Stimulated activated CD8-positive, alpha-beta memory T cell treated with anti-CD3 and anti-CD28 coated beads, Interleukin-15, amount 100 ng/mL, for 1 hour (primary cell): ENCODE measurements at places on chromosomes 5 and 9.

- no peak for DNase-seq
Observed at GRCh38 chr9:31325778-31326177, 1058.7 kb upstream of the ACO1 start.

DNA sequence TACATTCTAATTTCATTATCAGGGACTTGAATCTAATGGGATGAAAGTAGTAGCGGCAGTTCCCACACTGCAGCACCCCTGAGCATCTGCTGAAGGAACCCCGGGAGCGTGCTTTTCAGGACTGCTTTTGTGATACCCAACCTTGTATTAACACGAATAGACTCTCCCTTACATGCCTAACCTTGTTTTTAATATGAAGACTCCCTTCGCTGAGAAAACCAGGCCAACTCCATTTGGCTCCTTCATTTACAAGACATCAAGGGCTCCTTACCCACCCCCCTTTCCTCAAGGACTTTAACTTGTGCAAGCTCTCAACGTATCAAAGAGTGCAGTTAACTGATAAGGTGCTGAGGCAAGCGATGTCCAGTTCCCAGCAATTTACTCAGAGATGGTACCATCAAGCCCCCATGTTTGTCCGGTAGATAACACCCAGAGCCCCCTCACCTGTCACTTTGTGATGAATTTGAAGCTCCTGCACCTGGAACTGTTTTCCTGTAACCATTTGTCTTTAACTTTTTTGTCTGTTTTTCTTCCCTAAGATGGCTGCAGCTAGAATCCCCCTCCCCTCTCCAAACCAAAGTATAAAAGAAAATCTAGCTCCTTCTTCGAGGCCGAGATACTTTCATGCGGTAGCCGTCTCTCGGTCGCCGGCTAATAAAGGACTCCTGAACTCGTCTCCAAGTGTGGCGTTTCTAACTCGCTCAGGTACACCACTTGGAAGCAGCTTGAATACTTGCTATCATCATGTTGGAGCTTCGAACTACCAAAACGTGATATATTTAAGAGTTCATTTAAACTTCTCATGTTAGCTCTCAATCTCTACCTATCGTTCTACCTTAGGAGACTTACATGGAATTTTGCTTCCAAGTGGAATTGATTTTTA is 10.7 kb downstream of the HNRNPH1 start:
- no peak for DNase-seq

GRCh38 chr5:3230254-3230653 is 365.4 kb upstream of the IRX1 start:
- no peak for DNase-seq

GRCh38 chr5:157597277-157597676 is 21.7 kb upstream of the ADAM19 start:
- DNase-seq = no peak

GRCh38 chr5:74136276-74136825 is 504.2 kb downstream of the ENC1 start:
- DNase-seq = no peak

GRCh38 chr5:181217803-181218062 is 5.3 kb upstream of the TRIM41 start:
- DNase-seq = no peak

DNA sequence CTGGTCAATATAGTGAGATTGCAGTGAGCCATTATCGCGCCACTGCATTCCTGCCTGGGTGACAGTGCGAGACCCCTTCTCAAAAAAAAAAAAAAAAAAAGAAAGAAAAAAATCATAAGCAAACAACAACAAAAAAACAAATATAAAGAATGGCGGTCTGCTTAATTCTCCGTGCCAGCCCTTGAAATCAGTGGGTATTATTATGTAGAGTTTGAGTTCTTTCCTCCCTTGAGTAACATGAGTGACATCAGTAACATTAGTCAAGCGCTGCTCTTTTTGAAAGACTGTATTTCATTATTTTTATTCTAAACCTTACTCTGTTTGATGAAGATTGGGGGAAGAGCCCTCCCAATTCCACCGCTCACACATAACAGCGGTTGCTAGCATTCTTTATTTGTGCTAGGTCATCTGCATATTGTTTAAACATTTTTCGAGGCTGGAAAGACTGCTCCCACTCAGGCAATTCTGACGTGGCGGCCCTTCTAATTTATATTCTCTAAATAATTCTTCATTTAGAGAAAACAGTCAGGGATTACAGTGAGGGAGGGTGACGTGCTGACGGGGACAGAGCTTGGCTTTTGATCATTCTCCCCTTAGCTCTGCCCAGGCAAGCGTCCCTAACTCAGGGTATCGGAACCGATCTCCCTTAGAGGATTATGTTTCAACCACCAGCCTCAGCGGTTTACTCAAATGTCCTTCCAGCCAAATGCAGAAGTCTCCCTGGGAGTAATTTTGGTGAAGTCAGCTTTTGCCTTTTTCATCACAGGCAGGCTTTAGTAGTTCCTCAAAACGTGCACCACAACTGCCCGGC is 860 bp upstream of the MARCHF6 start:
- DNase-seq = no peak

DNA sequence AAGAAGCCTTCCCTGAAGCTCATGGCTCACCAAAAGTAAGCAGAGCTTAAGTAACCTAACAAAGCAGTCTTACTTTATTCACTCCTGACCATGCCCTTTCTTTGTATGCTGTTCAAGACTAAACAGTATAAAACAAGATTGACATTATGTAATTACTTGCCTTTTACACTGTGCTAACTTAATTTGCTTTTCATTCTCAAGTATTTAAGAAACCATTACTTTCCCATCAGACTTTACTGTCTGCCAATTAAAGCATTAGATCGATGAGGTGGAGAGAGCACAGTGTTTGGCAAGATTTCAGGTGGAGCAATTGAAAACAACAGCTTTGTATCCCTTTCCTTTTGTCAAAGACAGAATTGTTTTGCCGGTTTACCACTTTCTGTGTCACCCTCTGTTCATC is 98.2 kb downstream of the RORB start:
- DNase-seq = no peak

- no peak for DNase-seq
Observed at GRCh38 chr9:15163931-15164330, 143.1 kb downstream of the TTC39B start.

- DNase-seq = no peak
Observed at GRCh38 chr5:58077966-58078365, 381.9 kb downstream of the PLK2 start.

DNA sequence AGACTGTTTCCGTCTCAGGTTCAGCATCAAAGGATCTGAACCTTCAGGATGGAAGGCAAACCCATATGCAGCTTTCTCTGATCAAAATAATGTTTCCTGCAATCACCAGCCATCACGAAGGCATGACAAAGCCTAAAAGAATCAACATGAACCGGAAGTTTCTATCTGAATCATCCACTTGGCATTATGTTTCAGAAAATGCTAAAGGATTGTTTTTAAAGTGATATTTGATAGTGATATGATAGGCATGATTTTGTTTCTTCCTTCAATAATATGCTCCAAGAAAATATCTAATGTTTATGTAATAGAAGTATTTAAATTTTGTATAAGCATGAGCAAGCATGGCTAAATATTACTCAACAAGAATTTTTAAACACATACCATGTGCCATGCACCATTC is 219.6 kb downstream of the PLK2 start:
- DNase-seq = no peak

DNA sequence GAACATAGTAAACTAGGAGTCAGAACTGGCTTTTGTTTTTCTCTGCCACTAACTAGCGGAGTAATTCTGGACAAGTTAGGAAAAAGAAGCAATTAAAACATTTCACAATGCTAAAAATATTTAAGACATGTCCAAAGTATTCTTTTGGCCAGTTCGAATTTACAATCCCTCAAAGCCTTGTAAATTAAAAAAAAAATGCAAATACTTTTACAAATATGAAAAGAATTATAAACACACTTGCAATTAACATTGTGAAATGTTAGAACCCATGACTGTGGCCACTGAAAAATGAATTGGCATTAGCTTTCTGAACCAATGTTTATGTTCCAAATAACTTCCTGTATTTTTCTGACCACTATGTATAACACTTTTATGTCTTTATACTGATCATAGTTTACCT is 2.2 kb downstream of the RAD1 start:
- DNase-seq = no peak

- DNase-seq = no peak
Observed at GRCh38 chr5:32298059-32298415, 14.7 kb downstream of the MTMR12 start.

GRCh38 chr9:3074247-3074646 is 230.4 kb upstream of the PUM3 start:
- DNase-seq = no peak

- DNase-seq = no peak
Observed at GRCh38 chr9:6660512-6660911, 15.0 kb upstream of the GLDC start.

- DNase-seq = no peak
Observed at GRCh38 chr5:1280177-1281037, 14.5 kb downstream of the TERT start.

DNA sequence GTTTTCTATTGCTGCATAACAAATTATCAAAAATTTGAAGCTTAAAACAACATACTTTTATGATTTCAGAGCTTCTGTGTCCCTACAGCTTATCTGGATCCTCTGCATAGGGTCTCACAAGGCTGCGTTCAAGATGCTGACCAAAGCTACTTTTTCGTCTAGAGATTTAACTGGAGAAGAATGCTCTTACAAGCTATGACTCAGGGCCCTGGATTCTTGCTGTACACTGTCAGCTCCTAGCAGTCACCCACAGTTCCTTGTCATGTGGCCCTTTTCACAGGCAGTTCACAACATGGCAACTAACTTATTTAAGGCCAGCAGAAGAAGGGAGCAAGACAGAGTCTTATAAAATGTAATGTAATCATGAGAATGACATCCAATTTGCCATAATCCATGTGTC is 70.8 kb upstream of the FAM174A start:
- DNase-seq = no peak

GRCh38 chr9:134025606-134026541 is 593 bp downstream of the BRD3OS start:
- peak; percentile 15 for DNase-seq

DNA sequence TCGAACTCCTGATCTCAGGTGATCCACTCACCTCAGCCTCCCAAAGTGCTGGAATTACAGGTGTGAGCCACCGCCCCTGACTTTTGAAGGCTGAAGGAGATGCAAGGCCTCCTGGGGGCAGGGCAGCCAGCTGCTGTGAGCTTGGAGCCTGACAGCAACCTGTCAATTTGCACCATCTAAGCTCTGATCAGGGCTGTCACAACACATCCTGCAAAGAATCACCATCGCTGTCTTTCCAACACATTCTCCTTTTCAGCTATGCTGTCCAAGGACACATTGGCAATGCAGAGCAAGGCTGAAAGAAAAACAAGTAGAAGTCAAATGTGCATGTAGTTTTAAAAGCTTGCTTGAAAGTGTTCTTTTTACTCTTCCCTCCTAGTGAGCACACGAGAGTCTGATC is 54.6 kb downstream of the GNA14 start:
- DNase-seq = no peak

DNA sequence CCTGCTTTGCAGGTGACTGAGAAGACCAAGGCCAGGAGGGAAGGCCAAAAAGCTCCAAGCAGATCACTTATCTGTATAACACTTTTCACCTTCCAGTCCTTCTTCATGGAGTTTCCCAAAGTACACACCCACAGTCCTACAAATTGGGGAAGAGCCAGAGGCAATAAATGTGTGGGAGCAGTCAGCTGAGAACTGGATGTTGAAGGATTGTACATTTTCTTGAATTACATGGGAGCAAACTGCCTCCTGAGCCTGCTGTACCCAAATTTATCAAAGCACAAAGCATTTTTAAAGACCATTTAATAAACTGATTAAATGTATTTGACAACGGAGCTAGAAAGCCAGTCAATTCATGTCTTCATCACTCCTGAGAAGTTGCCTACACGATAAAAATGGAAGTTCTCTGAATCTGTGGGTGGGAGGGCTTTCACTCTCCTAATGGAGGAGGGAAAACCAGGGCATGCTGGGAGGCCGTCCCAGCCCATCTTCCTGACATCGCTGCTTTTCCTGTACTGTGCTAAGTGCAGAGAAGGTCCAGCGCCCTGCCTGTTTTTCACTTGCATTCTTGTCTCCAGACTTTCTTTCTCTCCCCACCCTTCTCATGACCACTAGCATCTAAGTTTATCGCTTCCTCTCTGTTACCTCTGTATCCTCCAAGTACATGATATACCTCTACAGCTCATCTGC is 79.0 kb downstream of the KCNIP1 start:
- no peak for DNase-seq

- no peak for DNase-seq
Observed at GRCh38 chr9:129185991-129186390, 7.9 kb upstream of the IER5L start.

- no peak for DNase-seq
Observed at GRCh38 chr9:119412399-119412798, 43.2 kb upstream of the BRINP1 start.

GRCh38 chr9:130328349-130328801 is 62.8 kb downstream of the HMCN2 start:
- DNase-seq = no peak

DNA sequence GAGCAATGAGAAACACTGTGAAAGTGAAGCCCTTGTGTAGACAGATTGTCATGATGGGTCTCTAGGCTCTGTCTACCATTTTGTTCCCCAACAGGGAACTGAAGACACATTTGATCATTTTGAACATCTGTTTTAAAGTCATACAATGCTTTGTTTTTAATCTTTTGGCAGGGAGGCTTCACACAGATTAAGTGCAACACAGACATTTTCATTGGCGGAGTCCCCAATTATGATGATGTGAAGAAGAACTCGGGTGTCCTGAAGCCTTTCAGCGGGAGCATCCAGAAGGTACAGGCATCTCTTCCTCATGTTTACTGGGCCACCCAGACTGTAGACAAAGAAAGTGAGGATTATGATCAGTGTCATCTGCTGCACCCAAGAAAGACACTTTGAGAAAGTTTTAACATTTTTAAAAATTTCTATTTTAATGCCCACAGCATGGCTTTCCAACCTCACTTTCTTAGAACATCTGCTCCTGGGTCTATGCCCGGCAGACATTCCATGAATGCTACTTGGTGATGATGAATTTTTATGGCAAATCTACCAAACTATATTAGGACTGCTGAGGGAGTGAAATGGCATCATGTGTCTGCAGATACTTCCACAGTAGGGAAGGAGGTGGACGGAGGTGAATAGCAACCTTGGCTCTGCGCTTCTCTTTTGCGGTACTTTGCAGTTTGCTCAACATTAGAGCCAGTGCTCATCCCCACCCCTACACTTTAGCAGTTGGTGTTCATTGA is 121.3 kb downstream of the LIFR start:
- DNase-seq = no peak

- DNase-seq = no peak
Observed at GRCh38 chr5:175830586-175831300, 40.6 kb upstream of the CPLX2 start.

DNA sequence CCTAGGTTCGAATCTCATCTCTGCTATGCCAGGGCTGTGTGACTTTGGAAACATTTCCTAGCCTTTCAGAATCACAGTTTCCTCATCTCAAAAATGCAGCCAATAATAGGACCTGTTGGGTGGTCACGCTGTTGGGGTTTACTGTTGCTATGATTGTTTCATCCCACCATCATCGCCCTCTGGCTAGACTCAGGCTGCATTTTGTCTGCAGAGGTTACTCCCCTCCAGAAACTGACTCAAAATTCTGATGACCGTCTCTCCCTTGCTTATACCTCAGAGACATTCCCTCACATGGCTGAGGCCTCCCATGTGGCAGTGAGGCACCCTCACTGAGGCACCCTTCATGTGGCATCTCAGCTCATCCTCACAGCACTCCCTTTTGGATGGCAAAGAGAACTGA is 61.6 kb downstream of the COL27A1 start:
- DNase-seq = no peak
